ENCODE measurements at places on chromosomes 5 and 9.

DNA sequence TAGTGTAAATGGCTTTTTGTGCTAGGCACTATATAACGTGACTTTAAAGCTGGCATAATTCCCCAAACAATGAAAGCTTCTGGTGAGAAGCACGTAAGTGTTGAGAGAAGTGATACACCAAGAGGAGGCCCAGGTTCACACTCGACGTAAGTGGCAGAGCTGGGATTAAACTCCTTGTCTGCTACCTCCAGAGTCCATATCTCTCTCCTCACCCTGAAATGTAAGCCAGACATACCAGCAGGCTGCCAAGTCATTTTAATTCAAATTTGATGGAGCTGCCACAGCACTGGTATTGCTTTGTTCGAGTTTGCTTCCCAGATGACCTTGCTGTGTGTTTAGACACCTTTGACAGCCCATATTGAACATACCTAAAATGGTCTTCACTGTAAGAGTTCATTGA is 319.7 kb downstream of the GLIS3 start:
- DNase-seq = no peak

- no peak for DNase-seq
Observed at GRCh38 chr5:77972469-77973252, 196.5 kb upstream of the TBCA start.

- no peak for DNase-seq
Observed at GRCh38 chr9:91677331-91677730, 253.7 kb upstream of the NFIL3 start.

DNA sequence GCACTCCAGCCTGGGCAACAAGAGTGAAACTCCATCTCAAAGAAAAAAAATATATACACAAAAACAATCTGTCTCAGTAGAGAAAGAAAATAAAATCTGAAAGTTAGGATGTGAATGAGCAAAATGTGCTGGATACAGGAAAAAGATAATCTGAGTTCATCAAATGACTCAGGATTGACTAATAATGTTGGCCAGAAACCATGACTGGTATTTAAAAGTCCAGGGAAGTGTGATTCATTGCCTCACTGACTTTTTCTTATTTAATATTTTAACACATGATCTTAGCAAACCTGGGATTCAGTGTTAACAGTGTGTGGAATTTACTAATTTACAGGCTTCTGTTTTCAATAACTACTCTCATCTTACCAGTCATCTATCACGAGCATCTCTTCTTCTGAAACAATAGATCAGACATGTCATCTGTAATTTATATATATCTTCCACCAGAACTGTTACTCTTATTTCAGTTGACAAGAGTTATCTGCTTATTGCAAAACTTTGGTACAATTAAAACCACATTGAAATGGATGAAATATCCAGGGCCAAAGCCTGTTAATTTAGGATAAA is 256.7 kb downstream of the CDH12 start:
- DNase-seq = no peak

Measured in activated CD4-positive, alpha-beta T cell treated with anti-CD3 and anti-CD28 coated beads, Interleukin-2, amount 10 ng/mL, durations not matched to agents 7 days and 5 days (primary cell).